Activated CD4-positive, alpha-beta T cell treated with anti-CD3 and anti-CD28 coated beads, Interleukin-2, Interleukin-6, amounts not matched to agents 100 ng/mL and 50 ng/mL, durations not matched to agents 16 hours and 8 hours (primary cell): ENCODE measurements at places on chromosomes 6 and 20.

GRCh38 chr6:64330694-64331307, 695.2 kb downstream of the PHF3 start:
- peak; percentile 60 for DNase-seq

DNA sequence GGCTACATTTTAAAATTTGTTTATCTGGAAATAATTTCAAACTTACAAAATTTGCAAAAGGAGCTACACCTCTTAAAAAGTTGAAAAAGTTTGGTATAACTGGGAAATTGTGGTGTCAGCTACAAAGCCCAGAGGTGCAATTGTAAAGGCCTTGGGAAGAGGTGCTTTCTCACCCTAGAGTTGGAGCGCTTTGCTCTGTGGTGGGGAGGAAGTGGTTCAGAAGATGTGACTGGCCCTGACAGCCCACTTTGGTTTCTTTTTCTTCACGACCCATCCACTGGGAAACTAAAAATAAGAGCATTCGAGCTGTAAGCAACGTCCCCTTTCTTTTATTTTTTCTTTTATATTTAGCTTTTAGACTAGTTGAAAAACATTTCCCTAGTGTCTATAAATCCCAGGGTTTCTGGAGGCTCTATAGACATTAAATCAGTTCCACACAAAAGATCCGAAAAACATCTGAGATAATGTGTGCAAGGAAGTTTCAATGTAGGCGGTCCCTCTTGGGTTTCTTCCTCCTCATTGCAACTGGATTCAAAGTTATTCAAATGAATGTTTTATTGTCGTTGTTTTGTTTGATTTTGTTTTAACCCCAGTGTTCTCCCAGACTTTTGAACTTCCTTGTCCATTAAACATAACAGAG, 397.8 kb downstream of the KIF16B start:
- no peak for DNase-seq

GRCh38 chr20:52814371-52814770, 157.8 kb upstream of the TSHZ2 start:
- no peak for DNase-seq

- DNase-seq: no peak
Measured at GRCh38 chr6:44533421-44533820, 145.9 kb downstream of the CDC5L start.
